HCT116 (cell line): ENCODE measurements at places on chromosomes 12 and 14. TPM values are rescaled to one million over a fixed set of nuclear protein-coding genes. Genes with fewer than 3 reads are reported as not detected.

Gene TAS2R8
- total RNA-seq: not detected

Gene STAC3
- 2.5 TPM for total RNA-seq

Gene KRT79
- total RNA-seq: not detected

Gene LBHD2
- total RNA-seq: not detected

Gene CHMP4A
- total RNA-seq: 34.6 TPM

- no peak for DNase-seq
Observed at GRCh38 chr12:124423761-124424515, 129.0 kb downstream of the RFLNA start.

DNA sequence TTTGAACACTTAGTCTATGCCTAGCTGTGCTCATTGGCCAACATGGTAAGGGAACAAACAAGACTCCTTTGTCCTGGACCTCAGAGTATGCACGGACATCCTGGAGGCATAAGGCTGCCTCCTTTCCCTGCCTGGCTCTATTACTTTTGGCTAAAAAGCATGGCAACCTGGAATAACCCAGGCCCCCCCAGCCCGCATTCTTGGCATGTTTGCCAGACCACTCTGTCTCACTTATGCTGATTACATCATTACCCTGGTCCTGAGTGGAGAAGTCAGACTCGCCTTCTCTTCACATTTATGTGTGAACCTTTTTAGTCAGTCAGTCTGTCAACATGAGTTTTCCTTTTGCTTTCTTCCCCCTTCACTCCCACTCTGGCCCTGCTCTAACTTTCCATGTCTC, 58.0 kb upstream of the ELK3 start:
- no peak for DNase-seq

GRCh38 chr12:22083167-22083566, 37.1 kb downstream of the CMAS start:
- DNase-seq: peak; percentile 12

GRCh38 chr12:131828671-131829355, 620 bp downstream of the MMP17 start:
- no peak for DNase-seq

- no peak for DNase-seq
Observed at GRCh38 chr12:16587514-16587913, 18.4 kb downstream of the LMO3 start.

- DNase-seq: no peak
Observed at GRCh38 chr12:19431407-19432308, 7.6 kb upstream of the AEBP2 start.

- no peak for DNase-seq
Observed at GRCh38 chr12:46546634-46547273, 174.2 kb upstream of the SLC38A2 start.

- DNase-seq: no peak
Observed at GRCh38 chr14:22793976-22794375, 21.3 kb downstream of the SLC7A7 start.

DNA sequence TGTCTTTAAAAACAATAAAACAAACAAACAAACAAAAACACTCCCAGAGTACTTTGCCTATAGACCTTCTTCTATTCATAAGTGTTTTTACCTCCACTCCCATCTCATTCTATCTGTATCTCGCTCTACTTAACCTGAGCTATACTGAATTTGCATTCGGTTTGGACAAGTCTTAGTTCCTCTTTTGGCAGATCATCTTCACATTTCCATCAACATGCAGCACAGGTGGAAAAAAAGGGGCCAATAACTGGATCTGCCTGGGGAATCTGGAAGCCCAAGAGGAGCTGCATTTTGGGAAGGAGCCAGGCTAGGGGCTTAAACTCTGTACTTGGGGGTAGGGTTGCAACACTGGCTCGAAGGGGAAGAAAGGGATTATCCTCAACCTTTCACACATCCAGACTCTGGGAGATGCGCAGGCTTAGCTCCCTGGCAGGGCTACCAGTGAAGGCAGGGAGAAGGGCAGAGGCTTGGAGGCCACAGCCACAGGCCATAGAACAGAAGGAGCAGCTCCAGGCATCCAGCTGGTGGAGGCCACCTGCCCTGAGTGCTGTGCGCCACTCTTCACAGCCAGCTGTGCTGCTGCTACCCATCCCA, 4.1 kb downstream of the NINJ2 start:
- no peak for DNase-seq

DNA sequence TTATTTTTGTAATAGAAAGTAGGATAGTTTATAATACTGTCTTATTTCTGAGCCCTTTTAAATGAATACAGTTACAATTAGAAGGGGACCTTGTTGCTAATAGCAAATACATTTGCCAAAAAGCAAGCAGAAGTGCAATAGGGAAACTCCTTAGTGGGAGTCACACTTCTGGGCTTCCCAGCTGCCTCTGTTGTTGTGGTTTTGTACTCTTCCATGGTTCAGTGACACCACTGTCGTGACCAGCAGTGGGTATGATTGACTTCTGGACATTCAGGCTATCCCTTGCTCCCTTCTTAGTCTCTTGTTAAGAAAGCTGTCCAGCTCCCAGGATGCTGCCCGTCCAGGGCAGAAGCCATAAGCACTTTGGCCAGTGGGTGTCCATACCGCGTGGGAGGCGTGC, 22.6 kb downstream of the TCTN1 start:
- DNase-seq: no peak
